NCI-H524 treated with DMSO at 0.1 percent for 48 hours (cell line): ENCODE measurements at places on chromosomes 2 and 18.

- DNase-seq, result no peak
Measured at GRCh38 chr2:202736826-202737225, 102.1 kb downstream of the FAM117B start.

- DNase-seq, result no peak
Measured at GRCh38 chr2:20476481-20476880, 29.6 kb downstream of the RHOB start.

GRCh38 chr2:206527153-206527552 lies 83.8 kb downstream of the ADAM23 start:
- DNase-seq, result no peak

DNA sequence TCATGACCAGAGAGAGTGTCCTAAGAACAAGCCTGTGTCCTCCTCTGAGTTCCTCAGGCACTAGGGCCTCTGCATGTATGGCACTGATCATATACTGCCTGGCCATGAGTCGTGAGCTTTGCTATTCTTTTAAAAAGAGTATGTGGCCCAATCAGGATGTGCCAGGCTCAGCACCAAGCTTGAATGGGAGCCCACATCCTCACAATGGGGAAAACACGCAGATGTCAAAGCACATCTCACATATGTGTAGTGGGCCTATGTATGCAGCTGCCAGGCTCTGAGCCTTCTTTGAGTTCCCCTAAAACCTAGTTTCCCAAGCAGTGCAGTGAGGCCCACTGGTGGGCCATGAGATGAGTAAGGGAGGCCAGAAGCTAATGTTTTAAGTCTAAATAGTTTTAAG lies 69.9 kb upstream of the SLC1A4 start:
- no peak for DNase-seq

DNA sequence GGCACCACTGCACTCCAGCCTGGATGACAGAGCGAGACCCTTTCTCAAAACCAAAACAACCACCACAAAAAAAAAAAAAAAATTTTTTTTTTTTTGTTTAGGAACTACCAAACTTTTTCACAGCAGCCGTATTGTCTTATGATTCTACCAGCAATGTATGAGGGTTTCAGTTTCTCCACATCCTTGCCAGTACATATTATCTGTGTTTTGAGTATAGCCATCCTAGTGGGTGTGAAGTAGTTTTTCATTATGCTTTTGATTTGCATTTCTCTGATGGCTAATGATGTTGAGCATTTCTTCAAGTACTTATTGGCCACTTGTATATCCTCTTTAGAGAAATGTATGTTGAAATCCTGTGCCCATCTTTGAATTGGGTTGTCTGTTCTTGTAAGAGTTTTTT lies 51.7 kb downstream of the COX7A2L start:
- DNase-seq, result no peak

DNA sequence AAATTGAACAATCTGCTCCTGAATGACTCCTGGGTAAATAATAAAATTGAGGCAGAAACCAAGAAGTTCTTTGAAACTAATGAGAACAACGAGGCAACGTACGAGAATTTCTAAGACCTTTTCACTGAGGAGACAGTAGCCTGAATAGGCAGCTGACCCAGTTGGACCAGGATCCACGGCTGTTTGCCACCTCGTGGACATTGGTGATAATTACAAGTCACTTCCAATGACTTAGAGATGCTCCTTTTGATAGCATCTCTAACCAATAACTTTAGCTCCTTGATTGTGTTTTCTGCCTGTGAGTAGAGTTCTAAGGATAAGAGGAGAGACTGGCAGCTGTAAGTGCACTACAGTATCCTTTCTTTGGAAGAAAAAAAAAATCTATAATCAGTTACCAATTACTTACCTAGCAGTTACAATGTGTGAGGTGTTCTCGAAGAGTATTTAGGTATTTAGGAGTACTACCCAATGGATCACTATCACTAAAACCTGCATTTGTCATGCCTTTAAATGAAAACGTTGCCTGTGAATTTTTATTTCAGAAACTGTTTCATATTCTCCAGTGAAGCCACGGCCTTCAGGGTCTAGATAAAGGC lies 31.3 kb upstream of the CNTNAP5 start:
- DNase-seq, result no peak

DNA sequence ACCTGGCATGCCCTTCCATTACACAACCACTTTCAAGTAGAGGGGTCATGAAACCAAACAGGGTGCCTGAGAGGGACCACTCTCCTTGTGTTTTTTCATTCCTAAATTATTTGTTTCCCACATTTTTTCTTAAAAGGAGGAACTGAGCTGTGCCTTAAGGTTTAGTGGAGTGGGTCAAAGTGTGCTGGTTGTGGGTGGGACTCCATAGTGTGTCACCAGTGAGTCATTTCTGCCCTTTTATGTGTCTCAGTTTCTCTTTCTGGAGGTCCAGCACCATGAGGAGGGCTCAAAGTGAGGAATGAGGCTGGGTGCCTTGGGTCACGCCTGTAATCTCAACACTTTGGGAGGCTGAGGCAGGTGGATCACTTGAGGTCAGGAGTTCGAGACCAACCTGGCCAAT lies 37.8 kb downstream of the COMMD1 start:
- no peak for DNase-seq

DNA sequence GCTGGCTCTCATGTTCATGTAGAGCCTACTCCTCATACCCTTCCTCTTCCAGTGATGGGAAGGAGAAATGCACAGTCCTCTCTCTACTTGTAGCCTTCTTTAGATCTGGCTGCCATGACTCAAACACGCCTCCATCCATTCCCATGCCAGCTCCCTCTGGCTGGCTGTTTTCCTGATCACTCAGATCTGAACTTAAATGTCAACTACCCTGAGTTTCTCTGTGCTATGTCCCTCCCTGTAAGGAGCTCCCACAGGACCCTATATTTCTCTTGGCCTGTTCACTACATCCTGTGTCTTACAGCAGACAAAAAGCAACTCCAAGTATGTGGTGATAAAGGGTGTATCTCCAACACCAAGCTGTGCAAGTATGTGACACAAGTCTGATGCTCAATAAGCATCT lies 152.4 kb downstream of the TCF4 start:
- no peak for DNase-seq

DNA sequence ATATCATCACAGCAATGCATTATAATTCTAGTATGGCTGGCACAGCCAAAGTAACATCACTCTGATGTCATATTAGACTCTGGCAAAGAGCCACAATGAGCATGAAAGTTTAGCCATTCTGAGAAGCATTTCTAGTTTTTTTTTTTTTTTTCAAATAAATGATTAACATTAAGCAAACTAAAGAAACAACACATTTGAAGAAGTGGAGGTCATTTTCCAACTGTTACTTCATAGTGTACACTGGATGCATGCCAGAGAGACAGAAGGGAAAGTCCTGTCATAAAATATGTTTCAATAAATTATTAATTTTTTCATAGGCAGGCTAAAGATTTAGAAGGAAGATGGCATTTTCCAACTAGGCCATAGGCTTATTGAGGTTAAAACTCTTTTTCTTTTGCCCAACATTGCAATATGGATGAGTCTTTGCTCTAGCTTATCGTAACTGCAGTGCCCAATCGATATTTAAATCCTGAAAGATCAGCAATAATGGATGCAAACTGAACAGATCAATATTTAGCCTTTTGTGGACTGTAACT lies 1630.4 kb upstream of the ACVR2A start:
- DNase-seq, result no peak

- no peak for DNase-seq
Measured at GRCh38 chr2:111134055-111134454, 13.3 kb downstream of the BCL2L11 start.

DNA sequence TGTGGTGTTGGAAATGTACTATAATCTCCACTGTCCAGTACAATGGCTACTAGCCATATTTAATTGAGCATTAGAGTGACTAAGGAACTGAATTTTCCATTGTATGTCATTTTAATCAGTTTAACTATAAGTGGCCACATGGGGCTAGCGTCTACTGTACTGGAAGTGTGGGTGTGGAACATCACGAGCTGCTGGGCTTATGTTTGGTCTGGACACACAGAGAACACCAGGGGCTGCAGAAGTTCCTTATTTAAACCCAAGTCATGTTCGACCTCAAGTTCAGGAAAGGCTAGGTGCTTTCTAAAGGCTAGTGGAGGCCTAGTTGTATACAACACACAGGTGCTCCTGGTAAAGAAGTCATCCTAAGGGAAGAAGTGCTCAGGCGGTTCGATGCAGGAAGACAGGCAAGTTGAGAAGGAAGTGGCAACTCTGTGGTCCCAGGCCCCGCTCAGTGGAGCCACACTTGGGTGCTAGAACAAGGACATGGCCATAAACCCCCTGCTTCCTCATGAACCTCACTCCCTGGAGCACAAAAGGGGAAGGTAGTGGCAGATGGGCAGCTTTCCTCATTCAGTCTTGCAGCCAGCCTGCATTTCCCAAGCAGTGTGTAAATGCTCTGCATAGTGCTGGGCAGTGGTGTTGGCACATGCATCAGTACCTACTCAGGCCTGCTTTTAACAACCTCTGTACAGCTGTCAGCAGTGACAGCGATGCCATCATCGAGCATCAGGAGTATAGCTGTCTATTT lies 13.3 kb downstream of the LGALSL start:
- no peak for DNase-seq

- DNase-seq, result no peak
Measured at GRCh38 chr18:69172046-69172445, 228.6 kb upstream of the DOK6 start.

GRCh38 chr2:148257276-148257675 lies 236.4 kb downstream of the MBD5 start:
- DNase-seq, result no peak

GRCh38 chr2:80238692-80239469 lies 65.7 kb downstream of the LRRTM1 start:
- no peak for DNase-seq

GRCh38 chr2:46306988-46307655 lies 9.9 kb downstream of the EPAS1 start:
- no peak for DNase-seq

DNA sequence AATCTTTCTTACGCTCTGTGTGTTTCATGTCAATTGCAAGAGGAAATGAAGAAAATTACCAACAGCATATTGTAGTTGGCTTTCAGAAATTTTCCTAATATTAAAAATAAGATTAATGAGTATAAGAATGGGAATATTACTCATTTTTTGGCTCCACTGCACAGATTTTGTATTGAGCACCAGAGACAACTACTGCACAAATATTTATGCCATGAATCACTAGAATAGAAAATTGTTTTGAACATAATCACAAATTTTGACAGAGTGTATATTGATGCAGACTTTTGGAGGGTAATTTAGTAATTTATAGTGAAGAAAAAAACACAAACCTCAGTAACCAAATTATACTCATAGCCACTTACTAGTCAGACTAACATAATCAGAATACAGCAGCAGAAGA lies 118.3 kb downstream of the DOK6 start:
- no peak for DNase-seq

- no peak for DNase-seq
Measured at GRCh38 chr2:46431481-46432235, 47.7 kb upstream of the TMEM247 start.

- no peak for DNase-seq
Measured at GRCh38 chr18:59011289-59011688, 128.4 kb upstream of the SEC11C start.

- DNase-seq, result no peak
Measured at GRCh38 chr2:99618579-99619097, 128.8 kb upstream of the REV1 start.

DNA sequence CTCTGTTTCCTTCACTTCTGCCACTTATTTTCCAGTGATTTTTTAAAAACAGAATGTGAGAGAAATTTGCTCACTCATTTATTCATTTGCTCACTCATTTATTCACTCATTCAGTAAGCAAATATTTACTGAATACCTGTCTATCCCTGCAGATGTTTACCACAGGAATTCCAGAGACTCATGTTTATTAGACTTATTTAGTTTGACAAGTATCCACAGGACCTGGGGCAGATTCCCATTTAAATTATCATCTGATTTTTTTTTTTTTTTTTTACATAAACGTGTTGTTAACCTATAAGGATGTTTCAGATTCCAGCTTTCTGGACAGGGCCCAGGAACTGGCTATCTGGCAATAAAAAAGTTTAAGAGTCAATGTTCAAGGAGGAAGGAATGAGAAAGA lies 175.1 kb upstream of the ERBB4 start:
- DNase-seq, result no peak

DNA sequence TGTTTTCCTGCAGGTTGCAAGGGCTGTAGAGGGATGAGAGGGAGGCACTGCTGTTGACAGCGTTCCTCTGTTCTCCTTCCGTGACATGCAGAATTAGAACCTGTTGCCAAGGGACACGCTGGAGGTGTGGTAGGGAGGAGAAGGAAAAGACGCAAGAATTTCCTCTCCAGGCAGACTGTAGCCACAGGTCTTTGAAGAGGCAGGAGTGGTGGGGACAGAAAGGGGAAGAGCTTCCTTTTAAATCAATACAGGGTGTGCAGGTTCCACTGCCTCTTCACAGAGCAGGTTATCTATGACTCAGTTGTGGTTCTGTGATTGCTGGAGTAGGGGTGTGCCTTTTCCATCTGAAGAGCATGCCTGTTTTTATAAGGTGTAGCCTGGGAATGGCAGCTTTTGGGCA lies 133.0 kb downstream of the WDSUB1 start:
- DNase-seq, result no peak

- no peak for DNase-seq
Measured at GRCh38 chr18:8319798-8320489, 289.3 kb upstream of the RAB12 start.

DNA sequence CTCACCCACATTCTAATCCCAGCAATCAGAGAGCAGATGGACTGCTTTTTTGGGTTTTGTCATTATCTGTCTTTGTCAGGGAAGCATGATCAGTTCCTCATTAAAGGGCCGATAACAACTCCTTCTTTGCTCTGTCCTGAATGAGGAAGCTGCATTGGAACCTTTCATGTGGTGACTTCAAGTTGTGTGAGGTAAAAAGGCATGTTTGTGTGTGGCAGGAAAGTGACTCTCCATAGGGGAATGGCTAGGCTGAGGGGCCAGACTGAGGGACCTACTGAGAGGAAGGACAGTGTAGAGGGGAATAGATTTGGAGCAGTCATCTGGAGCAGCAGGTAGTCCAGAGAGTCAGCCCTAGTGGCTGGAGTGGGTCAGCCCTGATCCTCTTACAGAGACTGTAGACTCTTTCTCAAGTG lies 23.6 kb upstream of the LRRTM1 start:
- DNase-seq, result no peak

DNA sequence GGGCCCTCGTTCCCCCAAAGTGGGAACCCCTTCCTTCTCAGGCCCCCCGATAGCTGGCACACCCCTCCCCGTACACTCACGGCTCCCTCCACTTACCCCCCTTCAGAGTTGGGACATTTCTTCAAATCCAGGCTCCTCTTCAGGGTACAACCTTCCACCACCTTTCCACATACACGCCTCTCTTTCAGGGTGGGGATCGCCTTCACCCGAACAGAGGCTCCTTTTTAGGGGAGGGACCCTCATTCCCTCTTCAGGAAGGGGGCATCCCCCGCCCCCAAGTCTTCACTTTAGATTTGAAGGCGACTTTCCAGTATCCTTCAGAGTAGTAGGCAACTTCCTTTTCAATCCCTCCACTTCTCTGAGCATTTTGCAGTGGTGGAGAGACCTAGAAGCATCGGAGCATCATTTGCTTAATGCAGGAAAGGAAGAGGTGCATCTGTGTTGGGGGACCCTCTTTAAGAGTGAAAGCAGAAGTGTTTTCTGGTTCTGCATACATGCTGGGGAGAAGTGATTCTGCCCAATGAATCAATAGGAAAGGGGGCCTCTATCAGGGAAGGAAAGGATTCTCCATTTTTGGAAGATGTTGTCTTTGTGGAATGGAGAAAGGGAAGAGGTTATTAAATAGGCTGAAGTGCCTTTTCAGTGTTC lies 845 bp downstream of the EML4 start:
- DNase-seq, result no peak
